ENCODE measurements at places on chromosomes 4 and X.

DNA sequence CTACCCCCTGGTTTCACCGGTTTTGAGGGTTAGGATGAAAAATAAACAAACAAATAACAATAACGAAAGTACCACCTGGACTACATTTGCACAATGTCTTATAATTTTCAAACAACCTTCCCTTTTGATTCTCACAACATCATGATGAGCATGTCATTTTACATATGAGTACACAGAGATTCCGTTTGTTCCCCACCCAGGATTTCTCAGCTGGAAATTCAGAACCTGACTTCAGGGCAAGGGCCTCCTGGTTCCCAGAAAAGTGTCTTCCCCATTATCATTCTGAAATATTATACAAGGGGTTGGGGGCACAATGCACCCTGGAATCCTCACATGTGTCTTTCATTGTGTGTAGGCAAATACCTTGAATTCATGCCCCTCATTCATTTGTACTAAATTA lies 135.8 kb upstream of the NOCT start:
- no peak for DNase-seq

DNA sequence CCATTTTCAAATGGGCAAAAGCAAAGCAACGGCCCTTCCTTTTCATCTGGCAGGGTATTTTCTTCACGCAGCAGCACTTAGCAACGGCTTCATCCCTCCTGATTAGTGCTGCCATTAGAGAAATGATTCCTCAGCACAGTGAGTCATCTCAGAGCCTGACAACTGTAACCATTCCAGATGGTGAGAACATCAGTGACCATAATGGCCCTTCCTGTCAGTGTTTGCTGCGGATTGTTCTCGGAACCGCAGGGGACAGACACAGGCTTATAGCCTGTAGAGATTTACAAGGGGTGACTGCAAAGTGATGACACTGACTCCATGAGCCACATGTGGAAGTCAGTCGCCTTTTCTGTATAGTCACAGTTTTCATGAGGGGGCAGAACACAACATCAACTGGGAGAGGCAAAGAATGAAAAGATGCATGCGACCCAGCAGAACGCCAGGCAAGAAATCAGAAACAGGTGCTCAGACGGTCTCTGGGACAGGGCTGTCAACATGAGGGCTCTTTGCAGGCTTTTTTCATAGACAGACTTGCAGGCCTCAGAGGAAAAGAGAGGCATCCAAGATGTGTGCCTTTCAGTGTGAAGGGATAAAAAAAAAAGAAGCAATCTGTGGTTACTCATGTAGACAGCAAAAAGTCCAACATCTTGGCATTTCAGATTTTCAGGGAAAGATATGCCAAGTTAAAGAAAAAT lies 69.9 kb upstream of the FBXW7 start:
- no peak for DNase-seq

- no peak for DNase-seq
These were observed 1489.8 kb downstream of the STIM2 start for GRCh38 chr4:28350485-28350884.

- DNase-seq: no peak
These were observed 284.2 kb downstream of the USP46 start for GRCh38 chr4:52374877-52375276.

DNA sequence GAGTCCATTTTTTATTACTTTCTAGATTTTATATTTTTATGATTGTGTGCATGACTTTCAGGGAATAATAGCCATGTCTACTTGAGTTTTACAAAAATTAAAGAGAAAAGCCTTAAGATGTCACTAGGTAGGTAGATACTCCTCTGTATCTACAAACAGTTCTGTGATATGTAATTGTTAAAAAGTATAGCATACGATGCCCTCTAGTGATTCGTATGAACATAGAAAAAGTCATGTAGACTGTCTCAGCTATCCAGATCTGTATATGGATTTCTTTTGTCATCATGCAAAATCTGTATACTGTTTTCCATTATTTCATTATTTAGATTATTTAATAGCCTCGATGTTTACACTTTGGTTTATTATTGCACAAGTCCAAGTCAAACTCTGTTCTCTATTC lies 856.6 kb downstream of the CENPC start:
- no peak for DNase-seq
